ENCODE measurements at places on chromosomes 2 and 18.

- no peak for DNase-seq
Observed at GRCh38 chr18:59897321-59897954, 2.4 kb upstream of the PMAIP1 start.

DNA sequence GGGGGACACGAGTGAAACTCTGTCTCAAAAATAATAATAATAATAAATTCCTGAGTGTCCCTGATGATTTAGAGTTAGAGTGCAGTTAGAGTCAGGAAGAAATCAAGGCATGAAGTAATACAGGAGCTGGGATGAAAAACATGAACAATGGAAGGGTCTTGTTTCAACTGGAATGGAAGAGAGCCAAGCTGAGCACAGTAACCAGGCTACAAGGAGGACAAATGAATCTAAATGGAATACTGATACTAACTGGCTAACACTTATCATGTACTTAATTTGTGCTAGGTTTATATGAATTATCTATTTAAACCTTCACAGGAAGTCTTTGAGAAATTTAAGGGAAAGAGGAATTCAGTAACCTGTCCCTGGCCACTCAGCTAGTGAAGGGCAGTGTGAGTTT is 38.8 kb upstream of the PSME4 start:
- no peak for DNase-seq

DNA sequence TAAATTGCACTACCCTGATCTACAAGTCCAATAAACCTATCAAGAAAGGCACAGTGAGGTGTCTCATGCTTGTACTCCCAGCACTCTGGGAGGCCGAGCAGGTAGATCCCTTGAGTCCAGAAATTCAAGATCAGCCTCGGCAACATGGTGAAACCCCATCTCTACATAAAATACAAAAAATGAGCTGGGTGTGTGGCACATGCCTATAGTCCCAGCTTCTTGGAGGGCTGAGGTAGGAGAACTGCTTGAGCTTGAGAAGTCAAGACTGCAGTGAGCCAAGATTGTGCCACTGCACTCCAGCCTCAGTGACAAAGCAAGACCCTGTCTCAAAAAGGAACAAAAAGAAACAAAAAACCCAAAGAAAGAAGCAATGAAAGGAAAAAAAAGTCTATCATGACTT is 58.9 kb downstream of the ROCK2 start:
- DNase-seq, result no peak

DNA sequence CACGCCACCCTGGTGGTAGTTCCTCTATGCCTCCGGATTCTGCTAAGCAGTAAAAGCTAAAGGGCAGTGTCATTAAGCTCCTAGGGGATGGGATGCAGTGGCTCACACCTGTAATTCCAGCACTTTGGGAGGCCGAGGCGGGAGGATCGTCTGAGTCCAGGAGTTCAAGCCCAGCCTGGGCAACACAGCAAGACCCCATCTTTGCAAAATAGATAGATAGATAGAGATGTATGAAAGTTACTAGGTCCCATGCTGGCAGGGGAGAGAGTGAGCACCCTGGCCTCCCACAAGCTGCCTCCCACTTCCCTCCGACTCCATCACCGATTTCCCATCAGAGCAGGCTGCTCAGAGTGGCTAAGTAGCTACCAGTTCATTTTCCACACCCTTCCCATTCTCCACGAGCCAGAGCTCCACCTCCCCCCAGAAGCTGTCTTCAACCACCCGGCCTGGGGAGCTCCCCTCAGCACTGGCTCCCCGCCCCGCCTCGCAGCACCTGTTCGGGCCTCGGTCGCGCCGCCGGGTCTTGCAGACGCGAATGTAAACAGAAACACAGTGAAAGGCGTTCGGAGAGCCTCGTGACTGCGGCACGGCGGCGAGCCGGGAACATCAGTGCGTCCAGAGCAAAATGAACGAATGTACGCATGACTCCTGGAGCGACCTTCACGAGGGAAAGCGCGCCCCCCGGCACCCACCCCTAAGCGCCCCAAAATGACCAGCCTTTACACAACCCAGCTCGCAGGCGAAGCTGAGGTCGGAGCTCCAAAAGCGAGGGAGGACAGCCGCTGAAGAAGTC is 598 bp upstream of the CEP68 start:
- DNase-seq, result peak; percentile 34

GRCh38 chr18:76457475-76457874 is 37.6 kb downstream of the ZNF516 start:
- no peak for DNase-seq

DNA sequence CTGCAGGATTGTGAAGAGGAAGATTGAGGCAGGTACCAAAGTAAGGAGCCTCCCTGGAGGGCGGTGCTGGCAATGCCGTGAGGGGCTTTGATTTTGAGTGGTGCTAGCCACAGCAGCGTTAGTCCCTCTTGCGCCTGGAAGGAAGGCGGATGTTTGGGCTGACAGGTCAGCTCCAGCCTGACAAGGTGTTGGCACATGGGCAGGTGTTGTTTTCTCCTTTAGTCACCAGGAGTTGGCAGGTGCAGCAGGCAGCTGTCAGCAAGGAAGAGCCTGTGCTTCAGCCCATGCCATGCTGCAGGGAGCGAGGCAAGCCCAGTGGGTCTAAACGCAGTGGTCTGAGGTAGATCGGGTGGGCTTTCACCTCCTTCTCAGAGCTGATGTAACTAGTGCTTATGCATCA is 8.5 kb downstream of the SEC11C start:
- no peak for DNase-seq

GRCh38 chr2:39390216-39390615 is 46.9 kb downstream of the MAP4K3 start:
- DNase-seq, result no peak

GRCh38 chr2:27627963-27628766 is 647 bp downstream of the CCDC121 start:
- DNase-seq, result peak; percentile 47

DNA sequence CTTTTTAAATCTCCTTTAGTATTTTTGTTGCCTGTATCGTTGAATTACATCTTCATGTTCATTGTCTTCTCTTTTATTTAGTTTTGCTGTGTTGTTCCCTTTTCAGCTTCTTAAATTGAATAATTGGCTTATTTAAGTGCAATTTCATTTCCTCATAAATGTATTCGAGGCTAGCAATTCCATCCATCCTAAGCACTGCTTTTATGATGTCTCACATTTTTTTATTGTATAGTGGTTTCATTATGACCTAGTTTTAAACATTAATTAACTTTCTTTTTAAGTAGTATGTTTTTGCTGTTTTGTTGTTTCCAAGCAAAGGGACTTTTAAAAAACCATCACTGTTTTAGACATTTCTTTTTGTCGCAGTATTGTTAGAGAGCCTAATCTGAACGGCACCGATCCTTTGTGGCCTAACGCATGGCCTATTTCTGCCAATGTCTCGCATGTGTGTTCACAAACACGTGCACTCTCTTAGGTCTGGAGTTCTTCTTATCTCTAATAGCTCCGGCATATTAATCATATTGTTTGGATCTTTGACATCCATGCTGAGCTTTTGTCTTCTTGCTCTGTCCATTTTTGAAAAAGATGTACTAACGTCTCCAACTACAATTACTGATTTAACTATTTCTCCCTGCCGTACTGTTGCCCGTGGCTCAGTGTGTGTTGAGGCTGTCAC is 59.6 kb upstream of the ZNF516 start:
- DNase-seq, result no peak

DNA sequence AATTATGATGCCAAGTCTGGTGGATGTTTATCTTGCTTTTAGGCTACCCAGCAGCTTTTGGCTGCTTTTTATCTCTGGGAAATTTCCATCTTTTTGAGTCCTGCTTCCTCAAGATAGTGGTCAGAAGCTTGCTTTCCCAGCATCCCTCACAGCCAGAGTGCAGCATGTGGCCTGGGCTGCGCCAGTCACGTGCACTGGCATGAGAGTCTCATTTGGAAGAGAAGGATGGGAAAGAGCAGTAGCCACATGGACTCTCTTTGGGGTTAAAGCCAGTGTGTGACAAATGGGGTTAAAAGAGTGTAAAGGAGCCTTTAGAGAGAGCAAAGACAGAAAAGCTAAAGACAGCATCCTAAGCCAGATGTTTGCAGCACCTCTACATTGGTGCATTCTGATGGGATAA is 12.7 kb downstream of the GPR39 start:
- no peak for DNase-seq

- DNase-seq, result no peak
Observed at GRCh38 chr2:189260361-189260814, 80.8 kb upstream of the COL5A2 start.

- DNase-seq, result no peak
Observed at GRCh38 chr2:104788742-104789455, 65.0 kb upstream of the POU3F3 start.

DNA sequence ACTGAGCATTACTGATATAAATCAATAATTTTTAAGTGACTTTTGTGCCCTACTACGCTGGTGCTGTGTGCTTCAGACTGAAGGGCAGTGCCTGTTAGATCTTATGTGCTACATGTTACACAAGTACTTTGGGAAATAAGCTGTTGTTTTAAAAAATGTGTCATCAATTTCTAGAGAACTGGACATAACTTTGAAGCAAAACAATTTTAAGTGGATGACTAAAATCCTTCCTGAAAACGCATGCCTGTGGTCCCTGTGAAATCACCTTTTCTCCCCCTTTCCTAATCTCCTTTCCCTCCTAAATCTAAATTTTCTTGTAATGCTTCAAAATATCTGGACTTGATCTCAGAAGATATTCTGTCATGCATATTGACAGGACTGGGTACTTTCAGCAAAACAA is 7.1 kb upstream of the IL1RL1 start:
- DNase-seq, result no peak

DNA sequence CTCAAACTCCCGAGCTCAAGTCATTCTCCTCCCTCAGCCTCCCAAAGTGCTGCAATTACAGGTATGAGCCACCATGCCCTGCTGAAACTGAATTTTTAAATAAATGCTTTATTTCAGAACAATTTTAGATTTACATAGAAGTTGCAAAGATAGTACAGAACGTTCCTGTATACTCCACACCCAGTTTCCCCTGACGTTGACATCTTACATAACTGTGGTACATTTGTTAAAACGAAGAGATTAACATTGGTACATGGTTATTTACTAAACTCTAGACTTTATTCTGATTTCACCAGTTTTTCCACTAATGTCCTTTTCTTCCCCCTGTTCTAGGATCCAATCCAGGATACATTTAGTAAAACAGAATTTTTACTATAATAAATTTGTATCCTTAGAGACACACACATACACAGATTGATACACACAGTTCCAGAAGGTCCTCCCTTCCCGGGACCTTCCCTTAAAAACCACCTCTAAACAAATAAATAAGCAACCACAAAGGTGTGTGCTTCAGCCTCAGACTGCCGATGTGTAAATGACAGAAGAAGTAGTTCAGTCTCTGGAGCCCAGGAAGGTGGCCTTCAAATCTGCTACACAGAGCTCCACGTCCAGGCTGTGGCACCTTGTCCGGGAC is 6.9 kb downstream of the NEU2 start:
- no peak for DNase-seq

- peak; percentile 81 for DNase-seq
Observed at GRCh38 chr18:28177828-28178635, 1.1 kb upstream of the CDH2 start.

GRCh38 chr2:241895712-241896641 is 26.4 kb downstream of the RTP5 start:
- DNase-seq, result peak; percentile 49

Measured in hepatic stellate cell (primary cell).